ENCODE measurements at places on chromosomes 12 and 14.

- DNase-seq: peak; percentile 88
These were observed 1319.1 kb downstream of the TMEM121 start for GRCh38 chr14:106845286-106846087.

GRCh38 chr12:119374635-119375034 is 40.1 kb downstream of the CCDC60 start:
- DNase-seq: no peak

- DNase-seq: no peak
These were observed 42.6 kb upstream of the REP15 start for GRCh38 chr12:27653661-27654060.

- peak; percentile 46 for DNase-seq
These were observed 24.4 kb upstream of the CRACR2A start for GRCh38 chr12:3777206-3777809.

GRCh38 chr12:4320497-4320852 is 538 bp upstream of the TIGAR start:
- no peak for DNase-seq

DNA sequence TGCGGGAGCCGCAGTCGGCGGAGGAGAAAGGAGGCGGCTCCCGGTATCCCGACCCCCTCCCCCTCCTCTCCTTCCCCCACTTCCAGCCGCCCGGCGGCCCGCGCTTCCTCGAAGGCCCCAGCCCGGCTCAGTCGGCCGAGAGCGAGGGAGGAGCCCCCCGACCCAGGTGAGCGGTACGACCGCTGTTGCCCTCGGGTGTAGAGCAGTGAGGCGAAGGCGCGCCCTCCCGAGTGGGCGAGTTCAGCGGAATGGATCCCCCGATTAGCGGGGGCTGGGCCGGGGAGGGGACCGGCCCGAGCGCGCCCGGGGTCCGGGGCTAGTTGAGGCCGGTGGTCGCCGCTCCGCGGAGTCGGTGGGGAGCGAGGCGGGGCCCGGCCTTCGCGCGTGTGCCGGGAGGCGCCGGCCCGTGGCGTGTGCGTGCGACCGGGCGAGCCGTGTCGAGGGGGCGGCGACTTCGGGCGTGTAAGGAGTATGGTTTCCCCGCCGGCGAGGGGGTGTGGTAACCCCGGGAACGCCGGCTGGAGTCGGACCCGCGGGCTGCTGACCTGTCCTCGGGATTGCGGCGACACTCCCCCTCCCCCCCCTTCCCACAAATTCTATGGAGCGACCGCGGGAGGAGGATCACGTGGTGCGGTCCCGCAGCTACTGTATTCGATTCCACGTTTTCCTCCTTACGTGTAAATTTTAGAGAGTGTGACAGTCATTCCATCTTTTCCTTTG is 501 bp downstream of the RIMKLB start:
- peak; percentile 60 for DNase-seq

DNA sequence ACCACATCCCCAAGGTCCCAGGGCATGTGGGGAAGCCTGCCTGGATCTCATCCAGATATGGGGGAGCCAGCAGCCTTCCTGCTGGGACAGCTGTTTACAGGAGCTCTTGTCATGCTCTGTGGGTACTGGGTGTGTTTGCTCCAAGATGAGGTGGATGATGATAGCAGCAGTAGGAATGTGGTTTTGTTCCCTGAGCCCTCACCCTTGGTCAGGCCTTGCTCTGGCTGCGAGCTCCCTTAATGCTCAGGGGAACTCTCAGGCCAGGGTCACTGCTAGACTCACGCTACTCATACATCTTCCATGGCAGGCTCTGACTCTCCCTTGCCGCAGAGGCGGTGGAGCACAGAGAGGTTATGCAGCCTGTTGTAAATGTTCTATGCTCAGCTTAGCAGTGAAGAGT is 990.3 kb downstream of the AACS start:
- no peak for DNase-seq

DNA sequence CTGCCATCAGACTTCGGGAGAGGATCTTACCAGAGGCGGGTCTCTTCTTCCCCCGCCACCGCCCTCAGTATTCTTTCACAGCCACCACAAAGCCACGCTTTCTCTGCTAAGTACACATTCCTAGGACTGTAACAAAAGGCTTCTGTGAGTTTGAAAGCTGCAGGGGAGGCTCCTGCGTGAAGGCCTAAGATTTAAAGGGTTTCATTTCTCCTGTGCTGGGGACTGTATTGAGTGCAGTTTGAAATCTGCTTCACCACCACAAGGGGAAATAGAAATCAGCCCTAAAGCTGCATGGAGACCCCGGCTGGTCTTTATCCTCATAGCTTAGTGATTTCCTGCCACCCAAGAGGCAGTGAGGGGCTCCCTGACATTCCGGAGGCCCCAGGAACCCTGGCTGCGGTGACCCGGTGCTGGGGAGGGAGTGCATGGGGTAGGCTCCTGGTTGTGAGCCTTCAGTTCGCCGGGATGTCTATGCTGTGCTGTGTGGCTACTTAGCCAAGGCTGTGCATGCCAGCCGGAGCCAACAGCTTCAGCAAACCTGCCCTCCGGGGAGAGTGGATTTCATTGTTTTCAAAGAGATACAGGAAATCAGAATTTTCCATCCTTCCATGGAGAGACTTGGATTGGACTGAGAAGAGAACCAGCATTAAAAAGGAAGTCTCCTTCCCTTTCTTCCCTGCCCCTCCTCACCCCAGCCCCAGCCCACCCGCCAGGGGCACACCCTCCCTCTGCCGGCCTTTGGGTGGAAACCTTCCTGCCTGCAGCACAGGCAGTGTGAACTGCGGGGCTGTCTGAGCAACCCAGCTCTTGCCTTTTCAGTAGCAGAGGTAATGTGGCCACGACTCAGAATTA is 163.3 kb downstream of the ETV6 start:
- no peak for DNase-seq

GRCh38 chr12:55743406-55744339 is 751 bp downstream of the GDF11 start:
- DNase-seq: peak; percentile 65

DNA sequence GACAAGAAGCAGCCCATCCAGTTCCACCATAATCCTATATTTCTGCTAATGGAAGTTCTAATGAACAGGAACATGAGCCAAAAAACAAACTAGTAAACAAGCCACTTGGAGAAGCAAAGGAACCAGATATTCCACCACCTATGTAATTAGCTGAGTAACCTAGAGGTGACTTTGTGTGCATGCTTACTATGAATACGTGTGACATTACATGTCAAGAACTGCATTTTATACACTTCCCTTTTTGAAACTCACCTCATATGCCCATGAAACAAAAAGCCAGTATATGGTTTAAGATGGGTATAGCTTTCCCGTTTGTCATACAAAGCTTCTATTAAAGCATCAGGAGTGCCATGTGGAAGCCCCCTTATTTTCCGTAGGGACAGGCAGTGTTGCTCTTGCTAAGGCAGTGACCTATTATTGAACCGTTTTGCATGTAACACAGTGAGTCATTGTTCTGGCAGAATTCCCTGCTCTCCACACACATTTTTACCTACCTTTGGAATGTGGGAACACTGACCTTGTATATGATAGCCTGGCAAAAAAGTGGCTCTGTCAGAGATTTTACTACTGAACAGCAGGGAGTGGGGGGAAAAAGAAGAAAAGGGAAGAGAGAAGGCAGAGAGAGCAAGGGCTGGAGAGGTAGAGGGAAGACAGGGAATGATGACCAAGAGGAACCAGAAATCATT is 34.8 kb upstream of the FRMD6 start:
- DNase-seq: peak; percentile 64

DNA sequence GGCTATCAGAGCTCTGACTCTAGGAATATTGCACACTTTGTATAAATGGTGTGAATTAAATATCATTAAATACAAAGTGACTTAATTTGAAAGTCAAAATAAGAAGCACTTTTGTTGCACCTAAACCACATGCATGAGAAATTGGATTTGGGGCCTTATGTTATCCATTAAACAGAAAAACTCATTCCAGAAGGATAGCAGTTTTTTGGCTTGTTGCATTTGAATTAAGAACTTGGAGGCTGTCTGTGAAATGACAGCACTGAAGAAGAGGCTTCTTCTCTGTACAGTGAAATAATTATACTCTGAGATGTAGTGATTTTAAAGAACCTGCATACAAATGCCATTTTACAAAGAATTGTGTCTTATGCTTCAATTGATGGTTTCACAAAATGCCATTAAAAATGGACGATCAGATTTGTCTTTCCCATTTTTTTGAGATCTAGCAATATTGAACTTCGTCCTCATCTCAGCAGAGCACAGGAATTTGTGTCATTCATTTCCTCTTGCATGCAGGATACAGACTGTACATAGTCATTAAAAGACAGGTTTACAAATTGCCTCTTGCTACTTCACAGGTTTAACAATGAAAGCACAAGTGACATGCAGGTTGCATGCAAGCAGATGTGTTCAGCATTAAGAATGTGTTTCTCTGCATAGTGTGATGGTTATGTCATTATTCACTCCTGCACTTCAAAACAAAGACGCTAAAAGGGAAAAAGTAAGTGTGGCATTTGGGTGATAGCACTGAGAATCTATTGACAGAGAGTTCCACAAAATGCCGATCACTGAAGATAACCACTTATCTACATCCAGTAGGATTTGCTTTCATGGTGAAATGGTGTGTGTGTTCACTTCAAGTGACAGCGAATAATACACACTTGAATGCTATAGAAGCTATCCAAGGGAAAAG is 35.9 kb upstream of the PYGL start:
- DNase-seq: no peak

DNA sequence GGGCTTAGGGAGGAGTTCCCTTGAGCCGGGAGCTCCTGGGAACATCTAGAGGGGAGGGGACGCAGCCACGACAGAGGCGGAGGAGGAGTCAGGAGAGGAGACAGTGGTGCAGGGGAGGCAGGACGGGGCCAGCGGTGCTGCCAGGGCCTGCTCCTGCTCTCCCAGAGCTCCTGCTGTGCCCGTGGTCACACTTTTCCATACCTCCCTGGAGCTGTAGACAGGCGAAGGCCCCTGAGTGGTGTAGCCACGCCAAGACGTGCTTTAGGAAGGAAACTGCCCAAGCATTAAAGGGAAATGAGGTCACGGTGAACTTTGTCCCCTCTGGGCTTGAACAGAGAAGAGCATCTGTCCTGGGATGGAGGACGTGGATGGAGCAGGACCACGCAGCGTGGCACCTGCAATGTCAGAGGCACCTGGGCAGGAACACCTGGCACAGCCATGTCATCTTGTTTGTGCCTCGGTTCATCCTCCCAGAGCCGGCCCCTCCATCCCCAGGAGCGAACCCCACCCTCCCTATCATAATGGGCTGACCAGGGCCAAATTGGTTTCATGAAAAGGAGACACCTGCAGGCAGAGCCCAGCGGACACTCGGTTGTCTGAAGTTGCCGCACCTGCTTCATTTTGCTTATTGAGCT is 239.5 kb upstream of the SFSWAP start:
- no peak for DNase-seq

DNA sequence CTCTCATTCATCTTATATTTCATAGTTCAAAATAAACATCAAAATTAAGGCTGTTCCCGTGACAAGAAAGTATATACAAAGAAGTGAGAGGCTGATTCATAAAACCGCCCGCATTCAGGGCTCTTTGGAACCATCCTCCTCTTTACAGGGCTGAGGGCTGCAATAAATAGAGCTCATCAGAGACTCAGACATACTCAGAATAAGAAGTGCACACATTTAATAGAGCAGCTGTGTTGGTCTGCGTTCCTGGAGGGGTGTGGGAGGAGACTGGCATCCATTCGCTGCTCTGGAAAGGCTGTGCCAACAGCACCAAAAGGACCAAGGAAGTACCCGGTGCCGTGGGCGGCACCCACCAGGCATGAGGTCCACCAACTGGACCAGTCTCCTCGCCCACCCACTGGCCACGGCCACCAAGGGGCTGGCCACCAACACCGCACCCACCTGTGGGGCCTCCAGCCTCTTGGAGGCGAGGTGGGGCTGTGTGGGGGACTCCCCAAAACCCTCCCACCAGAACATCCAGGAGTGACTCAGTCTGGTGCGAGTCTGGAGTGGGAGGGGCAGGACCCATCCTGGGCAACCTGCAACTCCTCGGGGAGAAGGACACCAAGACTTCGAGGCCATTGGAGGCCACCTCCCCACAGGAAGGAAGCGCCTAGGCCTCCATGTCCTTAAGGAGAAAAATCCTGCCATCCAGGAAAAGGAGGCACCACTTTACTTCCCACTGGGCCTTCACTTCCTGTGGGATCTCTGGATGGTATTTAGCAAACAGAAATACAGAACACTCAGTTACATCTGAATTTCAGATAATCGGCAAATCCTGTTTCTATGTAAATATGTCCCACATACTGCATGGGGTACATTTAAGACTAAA is 32.7 kb downstream of the VCPKMT start:
- DNase-seq: no peak

GRCh38 chr12:114478865-114479264 is 72.9 kb upstream of the TBX5 start:
- DNase-seq: no peak

DNA sequence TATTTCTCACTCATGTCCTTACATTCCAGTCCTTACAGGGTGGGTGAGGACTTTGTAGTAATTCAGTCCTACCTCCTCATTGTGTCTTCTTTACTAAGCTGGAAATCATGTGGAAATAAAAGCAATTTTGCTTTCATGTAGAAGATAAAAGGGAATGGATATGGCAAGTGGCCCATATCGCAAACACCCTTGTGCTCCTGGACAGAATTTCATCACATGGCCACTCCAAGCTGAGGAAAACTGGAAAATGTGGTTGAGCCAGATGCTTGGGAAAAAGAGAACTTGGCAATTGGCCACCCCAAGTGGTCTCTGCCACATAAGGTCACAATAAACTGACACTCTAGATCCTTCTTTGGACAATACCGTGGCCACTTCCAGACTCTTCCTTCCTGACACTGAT is 64.2 kb upstream of the IFNG-AS1 start:
- no peak for DNase-seq

DNA sequence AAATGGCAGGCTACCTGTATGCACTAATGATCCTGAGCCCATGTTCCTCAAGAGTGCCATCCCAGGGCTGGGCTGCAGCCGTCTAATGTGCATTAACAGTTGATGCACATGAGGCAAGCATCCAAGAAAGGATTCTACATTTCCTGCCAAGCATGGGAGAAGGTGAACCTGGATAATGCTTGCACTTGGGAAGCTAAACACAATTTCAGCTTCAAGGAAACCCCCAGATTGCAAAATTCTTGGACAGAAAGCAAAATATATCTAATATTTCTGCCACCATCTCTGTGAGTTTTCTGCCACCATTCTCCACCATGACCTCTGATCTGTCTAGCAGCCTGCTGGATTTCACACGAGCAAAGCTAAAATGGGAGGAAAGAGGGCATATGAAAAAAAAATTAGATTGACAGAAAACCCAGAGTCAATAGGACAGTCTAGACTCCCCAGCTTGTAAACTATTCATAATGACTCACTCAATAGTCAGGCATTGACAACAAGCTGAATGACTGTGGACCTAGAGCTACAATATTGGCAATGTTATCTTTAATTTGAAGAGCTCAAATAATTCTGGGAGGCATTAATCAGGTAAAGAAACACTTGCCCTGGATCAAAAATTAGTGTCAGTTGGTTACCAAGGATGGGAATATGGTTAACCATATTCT is 91.9 kb upstream of the BCL2L14 start:
- DNase-seq: no peak

Data from A549 (cell line).